ENCODE measurements at places on chromosomes 12 and 14. TPM values are rescaled to one million over a fixed set of nuclear protein-coding genes. Genes with fewer than 3 reads are reported as not detected.

DNA sequence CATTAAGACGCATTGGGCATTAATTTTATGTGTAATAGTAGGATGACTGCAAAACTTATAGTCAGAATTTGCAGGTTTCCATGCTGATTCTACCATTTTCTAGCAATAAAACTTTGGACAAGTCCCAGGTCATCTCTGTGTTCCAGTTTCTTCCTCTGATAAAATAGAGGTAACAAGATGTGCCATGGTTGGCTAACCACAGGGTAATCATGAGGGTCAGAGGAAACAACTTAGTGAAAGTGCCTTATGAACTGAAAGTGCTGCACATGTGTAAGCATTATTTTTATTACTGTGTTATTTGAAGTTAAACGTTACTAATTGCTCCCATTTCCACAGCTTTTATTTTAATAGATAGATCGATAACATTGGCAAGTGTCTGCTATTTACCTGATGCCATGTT, 21.1 kb downstream of the SMCO2 start:
- no peak for DNase-seq

- DNase-seq = no peak
Measured at GRCh38 chr14:93142854-93143652, 27.3 kb upstream of the ITPK1 start.

DNA sequence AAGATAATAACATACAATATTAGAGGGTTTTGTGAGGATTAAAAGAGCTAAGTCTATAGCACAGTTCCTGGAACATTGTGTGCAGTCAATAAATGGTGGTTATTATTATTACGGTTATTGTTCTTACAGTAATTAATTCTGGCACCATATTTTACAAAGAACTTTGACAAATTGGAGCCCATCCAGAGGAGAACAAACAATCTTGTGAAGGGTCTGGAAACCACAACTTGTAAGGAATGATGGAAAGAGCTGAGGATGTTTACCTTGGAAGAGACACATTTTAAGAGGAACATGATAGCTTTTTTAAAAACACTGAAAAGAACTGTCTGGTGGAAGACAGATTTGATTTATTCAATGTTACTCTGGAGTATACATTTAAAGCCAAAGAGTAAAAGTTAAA, 150.5 kb upstream of the KRR1 start:
- DNase-seq = peak; percentile 60

- DNase-seq = no peak
Measured at GRCh38 chr12:55847033-55847432, 4.3 kb upstream of the MMP19 start.

DNA sequence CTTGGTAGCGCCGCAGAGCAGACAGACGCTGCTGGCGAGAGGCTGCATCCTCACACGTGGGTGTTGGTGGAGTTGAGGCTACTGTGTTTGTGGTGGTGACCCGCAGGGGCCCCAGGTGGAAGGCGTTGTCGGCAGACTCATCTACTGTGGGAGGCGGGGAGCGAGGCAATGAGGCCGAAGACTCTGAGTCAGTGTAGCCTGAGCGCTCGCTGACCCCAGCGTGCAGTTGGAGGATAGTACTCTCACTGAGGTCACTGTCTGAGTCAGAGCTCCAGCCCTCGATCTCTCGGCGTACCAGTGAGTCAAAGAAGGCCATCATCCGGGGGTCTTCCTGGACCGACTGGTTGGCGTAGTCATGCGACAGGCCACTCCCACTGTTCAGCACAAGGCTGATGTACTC, 76.0 kb upstream of the ACTN1 start:
- DNase-seq = no peak

DNA sequence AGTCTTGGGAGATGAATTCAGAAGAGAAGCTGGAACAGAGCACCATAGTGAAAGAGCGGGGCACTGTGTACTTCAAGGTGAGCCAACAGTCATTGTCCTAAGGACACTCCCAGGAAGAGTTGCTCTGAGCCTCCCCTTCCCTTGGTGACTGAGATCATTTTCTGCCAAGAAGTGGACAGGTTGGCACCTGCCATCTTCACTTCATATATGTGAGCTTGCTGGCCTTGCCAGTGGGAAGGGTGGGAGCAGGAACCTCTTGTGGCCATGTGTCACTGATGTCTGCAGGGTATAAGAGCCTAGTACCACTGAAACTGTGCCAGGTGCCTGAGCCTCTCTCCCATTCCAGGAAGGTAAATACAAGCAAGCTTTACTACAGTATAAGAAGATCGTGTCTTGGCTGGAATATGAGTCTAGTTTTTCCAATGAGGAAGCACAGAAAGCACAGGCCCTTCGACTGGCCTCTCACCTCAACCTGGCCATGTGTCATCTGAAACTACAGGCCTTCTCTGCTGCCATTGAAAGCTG, 5.3 kb downstream of the FKBP4 start:
- DNase-seq = no peak

DNA sequence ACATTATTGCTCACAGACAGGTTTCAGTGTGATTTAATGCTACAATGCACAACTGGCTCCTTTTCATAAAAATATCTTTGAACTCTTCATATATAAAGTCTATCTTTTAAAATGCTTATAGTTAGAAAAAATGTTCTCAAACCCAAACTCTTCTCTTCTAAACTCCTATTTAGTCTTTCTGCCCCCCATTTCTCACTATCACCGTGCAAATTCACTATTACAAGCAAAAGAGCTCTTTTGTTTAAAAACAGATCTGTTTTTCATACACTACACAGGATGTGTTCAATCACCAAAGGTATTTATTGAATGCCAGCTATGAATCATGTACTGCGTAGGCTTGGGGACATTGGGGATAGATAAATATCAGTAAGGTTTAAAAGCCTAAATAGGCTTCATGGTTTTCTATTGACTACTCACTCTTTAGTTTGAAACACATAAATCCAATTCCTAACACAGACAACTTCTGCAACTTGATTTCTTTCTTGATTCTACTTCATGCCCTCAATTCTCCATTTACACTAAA, 692.3 kb downstream of the C12orf50 start:
- DNase-seq = peak; percentile 59

- no peak for DNase-seq
Measured at GRCh38 chr14:54674046-54674741, 107.3 kb downstream of the SAMD4A start.

GRCh38 chr14:61520576-61520975, 174.7 kb upstream of the HIF1A start:
- no peak for DNase-seq

DNA sequence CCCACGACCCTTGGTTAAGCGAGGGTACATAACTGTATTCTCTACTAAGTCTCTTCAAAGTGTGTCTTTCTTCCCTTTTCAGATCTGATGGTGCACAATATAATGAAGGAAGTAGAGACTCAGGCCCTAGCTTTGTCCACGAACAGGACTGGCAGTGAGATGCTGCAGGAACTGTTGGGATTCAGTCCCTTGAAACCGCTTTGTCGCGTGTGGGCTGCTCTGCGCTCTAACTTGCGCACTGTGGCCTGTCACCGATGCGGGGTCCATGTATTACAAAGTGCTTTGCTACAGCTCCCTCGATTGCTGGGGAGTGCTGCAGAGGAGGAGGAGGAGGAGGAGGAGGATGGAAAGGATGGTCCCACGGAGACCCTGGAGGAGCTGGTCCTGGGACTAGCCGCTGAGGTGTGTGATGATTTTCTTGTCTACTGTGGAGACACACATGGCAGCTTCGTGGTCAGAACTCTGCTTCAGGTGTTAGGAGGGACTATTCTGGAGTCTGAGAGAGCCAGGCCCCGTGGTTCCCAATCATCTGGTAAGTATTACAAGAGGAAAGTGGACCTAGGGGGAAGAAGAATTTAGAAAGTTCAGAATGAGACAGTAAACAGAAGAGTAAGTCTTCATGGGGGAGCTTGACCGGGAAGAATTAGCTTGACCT, 803 bp downstream of the NOP9 start:
- no peak for DNase-seq

DNA sequence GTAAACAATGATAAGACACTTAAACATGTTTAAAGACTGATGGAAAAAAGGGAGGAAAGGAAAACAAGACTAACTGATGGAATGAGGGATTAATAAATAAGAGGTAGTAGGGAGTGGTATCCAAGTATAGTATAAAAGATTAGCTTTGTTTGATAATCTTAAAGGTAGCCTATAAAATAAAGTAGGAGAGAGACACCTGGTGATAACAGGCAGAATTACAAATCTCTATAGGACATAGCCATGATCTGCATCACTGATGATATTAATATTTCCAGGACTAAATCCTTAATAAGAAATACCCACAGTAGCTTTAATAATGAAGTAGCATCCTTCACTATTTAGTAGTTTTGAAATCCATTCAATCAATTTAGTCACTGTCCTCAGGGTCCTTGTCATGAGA, 30.4 kb downstream of the DLGAP5 start:
- peak; percentile 79 for DNase-seq

- no peak for DNase-seq
Measured at GRCh38 chr12:19761463-19761862, 322.2 kb downstream of the AEBP2 start.

- DNase-seq = no peak
Measured at GRCh38 chr12:122201381-122201780, 2.1 kb upstream of the B3GNT4 start.

- DNase-seq = no peak
Measured at GRCh38 chr14:96284008-96284407, 28.0 kb downstream of the BDKRB1 start.

DNA sequence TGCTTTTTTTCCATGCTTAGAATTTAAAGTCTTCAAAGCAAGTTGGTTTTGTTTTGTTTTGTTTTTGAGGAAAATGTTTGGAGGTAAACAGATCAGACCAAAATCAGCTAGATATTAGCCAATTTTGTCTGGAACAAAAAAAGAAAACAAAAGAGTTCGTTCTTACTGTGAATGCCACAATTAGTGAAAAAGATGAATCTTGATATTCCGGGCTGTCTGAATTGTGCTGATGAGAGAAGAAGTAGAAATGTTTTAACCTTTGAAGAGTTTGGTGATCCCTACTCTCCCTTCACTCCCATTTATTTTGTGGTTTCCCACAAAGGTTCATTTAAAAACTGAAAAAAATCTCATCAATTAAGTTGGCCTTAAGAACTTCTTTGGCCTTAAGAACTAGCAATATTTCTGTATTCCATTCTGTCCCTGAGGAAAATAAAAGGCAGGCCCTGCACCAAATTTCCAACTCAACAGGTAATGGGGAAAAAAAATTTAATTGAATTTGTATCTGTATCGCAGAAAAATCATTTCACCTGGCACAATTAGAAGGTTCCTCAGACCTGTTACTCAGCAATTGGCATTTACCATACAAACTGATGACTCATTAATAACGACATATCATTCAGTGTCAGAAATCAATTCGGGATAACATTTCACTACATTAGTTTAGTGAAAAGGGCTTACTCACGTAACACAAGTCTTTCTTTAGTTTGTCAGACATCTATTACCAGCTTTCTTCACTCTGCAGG, 562 bp upstream of the GLIPR1L2 start:
- DNase-seq = no peak

DNA sequence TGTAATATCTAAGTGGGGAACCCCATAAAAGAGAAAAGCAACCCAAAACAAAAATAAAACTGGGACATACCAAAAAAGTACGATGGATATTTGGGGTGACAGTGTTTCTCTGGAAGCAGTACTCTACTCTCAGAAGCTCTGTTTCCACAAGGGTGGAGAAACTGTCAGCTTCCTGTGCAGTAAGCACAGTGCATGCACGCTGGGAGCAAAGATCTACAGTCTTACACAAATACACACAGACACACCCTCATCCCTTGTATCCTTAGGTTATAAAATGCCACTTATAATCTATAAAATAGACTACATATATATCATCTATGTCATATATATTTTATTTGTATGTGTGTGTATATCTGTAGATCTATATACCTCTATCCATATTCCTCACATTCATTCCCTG, 225.8 kb upstream of the SOX5 start:
- DNase-seq = no peak

DNA sequence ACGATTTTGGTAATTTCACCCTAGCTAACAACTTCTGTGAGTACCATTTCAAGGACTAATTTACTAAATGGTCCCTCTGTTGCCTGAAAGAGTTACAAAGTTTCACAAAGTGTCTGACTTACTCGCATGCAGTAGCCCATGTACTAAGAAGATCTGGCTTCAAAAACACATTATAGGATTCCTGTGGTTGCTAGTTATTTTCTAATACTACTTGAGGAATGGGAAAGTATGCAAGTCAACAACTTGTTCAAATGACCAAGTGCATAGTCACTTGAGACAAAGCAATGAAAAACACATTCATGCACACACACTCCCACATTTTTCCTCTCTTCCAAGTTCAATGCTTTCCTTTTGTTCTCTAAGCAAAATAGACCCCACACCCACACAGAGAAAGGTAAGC, 219.7 kb upstream of the TMPO start:
- no peak for DNase-seq

- DNase-seq = no peak
Measured at GRCh38 chr12:94287245-94287628, 138.9 kb downstream of the PLXNC1 start.

NRIP2 gene
- total RNA-seq = not detected

MYO1H gene
- not detected for total RNA-seq

APOF gene
- not detected for total RNA-seq

DNA sequence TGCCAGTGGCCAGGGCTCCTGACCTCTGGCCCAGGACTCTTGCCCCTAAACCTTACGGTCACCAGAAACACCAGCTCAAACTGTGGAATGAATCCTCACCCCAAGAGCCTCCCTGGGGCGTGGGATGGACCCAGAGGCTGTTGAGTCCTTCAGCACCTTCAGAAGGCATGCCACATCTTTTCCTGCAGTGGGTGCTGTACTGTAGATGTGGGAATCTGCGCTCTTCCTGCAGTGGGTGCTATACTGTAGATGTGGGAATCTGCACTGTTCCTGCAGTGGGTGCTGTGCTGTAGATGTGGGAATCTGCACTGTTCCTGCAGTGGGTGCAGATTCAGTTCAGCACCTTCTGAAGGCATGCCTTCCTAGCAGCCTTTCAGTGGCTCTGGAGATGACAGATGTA, 1.2 kb downstream of the KRT82 start:
- no peak for DNase-seq

GRCh38 chr12:50991291-50991690, 34.9 kb downstream of the SLC11A2 start:
- DNase-seq = no peak

DNA sequence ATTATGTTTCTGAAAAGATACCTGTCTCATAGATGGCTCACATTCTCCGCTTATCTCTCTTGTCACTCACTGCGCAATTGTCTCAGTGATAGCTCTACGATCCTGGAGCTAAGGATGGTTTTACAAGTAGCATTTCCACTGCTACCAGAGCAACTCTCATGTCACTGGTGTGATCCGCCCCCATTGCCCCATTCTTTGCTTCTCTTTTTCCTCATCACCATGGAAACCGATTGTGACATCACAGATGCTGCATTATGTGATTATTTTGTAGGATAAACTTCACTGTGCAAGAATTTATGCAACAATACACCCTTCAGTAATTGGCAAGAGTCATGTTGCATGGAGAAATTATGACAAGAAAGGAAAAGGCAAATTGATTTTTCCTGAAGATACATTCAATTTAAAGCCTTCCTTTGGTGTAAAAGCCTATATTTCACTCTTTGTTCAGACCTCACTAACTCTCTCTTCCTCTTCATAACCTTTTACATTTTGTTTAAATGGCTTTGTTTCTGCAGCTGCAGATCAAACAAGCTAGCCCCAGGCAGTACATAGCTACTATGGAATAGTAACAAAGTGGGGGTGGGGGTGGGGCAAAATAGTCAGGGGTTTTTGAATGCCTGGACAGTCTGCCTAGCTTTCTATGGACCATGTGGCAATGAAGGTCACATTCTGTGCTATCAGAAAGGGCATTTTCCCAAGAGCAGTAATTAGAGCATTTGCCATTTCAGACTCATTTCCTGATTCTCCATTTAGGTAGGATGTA, 539.8 kb downstream of the NRXN3 start:
- no peak for DNase-seq

SINHCAF gene
- 32.0 TPM for total RNA-seq

- peak; percentile 85 for DNase-seq
Measured at GRCh38 chr12:101839324-101840283, 8.8 kb upstream of the GNPTAB start.
